ENCODE measurements at places on chromosomes 1 and 21.

- DNase-seq, result no peak
Measured at GRCh38 chr1:151043163-151043562, 4.4 kb upstream of the C1orf56 start.

- peak; percentile 49 for DNase-seq
Measured at GRCh38 chr1:64019818-64020217, 183.6 kb upstream of the UBE2U start.

GRCh38 chr1:89022167-89022959 lies at the start of gene GBP3:
Gene GBP3, minus strand, starts transcription at chr1:89022866. Its CDS starts 2,145 bp downstream, at chr1:89020721.
- DNase-seq, result peak; percentile 35

GRCh38 chr1:198641966-198642668 lies 3.3 kb downstream of the PTPRC start:
- DNase-seq, result no peak

DNA sequence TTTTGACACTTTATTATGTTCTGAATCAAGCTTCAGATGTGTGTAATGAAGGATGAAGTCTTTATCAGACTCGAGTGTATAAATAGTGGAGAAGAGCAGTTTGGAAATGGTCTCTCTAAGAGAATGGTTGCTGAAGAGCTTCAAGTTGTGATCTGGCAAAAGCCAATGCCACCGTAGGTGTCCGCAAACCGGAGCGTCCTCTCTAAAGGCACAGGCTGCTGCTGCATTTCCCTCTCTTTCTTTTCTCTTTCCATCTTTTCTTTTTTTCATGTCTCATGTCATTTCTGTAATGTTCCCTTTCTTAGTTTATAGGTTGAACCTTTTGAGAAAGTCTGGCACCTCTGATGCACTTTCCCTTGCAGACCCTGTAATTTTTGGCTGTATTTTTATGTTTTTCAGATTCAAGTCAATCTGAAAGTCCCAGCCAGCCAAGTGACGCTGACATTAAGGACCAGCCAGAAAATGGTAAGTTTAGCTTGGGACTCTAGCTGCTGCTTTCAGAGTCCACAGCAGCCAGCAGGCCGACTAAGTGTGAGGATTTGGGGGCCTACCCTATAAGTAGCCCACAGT lies 194.8 kb downstream of the NFIA start:
- DNase-seq, result no peak

GRCh38 chr1:82565146-82565545 lies 764.4 kb downstream of the ADGRL2 start:
- peak; percentile 49 for DNase-seq

DNA sequence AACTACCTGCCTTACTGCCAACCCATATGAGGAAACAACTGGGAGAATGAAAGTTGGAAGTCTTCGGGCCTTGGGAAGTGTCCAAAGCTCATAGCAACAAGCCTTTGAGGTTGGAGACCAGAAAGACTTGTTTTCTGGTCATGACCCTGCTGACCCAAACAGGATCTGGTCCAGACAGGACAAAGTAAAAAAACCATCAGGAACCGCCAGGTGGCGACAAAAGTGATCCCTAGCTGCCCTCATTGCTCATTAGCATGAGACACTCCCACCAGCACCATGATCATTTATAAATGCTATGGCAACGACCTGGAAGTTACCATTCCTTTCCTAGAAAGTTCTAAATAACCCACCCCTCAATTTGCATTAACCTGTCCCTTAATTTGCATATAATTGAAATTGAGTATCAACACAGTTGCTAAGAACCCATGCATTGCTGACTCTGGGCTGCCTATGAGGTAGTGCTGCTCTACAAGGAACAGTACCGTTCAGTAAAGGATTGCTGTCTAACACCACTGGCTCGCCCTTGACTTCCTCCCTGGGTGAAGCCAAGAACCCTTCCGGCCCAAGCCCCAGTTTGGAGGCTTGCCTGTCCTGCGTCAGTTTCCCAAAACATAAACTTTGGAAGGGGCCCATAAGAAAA lies 89.0 kb downstream of the URB2 start:
- DNase-seq, result no peak

DNA sequence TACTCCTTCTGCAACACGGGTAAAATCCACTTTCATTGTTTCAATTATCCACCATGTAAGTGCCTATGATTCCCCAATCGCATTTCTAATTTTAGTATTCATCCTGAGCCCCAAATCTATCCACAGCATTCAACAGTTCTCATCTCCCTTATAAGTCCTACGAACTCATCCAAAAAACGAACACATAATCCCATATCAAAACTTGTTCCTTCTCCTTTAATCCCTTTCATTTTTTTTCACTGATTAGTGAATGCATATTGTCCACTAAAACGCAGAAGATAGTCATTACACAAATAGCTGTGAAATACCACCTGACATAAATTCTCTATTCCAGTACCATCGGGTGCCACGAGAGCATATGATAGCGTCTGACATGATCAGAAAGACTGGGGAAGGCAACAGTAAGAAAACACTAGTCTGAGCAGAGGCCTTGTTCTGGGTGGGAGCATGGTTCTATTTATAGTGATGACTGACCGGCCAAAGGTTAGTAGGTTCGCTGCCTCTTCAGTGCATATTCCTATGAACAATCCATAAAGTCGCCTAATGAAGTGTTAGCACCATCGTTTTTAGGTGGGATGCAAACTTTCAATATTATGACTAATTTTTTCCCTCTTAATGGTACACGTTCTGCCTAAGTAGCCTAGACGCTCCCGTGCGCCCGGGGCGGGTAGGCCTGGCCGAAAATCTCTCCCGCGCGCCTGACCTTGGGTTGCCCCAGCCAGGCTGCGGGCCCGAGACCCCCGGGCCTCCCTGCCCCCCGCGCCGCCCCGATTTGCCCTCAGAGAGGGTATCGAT lies 648 bp downstream of the ATP5PF start:
- DNase-seq, result peak; percentile 21

DNA sequence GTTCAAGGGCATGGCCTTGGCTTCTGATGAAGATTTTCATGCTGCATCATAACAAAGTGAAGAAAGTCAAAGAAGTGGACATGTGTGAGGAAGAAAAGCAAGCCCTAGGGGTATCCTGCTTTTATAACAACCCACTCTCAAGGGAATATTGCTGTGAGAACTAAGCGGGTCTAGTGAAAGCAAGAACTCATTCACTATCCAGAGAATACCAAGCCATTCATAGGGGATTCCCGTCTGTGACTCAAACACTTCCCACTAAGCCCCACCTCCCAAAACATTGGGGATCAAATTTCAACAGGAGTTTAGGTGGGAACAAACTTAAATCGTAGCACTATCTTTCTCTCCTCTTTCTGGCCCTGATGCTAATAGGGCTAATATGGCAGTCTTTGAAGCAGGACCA lies 98.5 kb upstream of the CTTNBP2NL start:
- no peak for DNase-seq

DNA sequence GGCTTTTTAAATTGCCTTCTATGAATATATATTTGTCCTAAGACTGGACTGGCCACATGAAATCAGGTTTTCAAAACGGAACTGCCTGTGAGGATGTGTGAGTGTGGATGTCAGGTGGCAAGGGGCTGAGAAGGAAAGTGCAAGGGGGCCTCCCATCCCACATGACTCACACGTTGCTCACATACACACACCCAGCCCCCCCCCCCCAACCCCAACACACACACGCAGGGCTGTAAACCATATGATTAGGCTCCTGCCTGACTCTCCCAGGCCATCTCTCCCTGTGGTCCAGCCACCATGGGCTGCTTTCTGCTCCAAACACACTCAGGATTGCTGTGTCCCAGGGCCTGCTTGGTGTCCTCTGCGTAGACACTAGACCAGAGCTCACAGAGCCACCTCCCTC lies 22.4 kb downstream of the DEGS1 start:
- peak; percentile 25 for DNase-seq

DNA sequence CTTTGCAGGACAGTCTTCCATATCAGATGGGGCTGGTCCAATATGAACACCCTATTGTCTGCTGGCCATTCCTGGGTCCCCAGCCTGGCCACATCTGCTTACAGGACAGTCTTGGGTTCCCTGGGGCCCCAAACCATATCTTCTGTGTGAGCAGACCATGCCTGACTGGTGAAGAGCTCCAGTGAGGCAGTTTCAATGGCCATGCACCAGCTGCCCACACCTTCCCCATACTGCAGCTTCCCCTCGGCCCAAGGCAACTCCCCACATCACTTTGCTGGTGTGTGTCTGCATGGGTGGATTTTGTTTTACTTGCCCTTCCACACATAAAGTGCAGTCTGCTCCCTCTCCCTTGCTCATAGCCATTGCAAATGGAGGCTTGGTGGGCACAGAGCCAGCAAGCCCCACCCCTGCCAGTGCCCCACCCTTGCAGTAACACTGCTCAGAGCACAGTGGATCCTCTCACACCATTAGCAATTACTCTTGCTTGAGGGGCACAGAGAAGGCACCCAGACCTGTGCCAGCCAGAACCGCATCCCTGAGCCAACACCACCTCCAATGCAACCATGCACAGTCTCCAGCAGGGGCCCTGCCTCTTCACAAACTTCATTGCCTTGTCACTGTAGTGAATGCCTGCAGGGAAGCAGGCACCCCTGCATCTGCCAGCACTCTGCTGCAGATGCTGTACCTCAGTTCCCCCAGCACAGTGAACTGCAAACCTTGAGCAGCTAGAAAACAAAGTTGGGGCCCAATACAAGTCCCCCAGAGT lies 474.5 kb upstream of the BEND5 start:
- DNase-seq, result no peak

DNA sequence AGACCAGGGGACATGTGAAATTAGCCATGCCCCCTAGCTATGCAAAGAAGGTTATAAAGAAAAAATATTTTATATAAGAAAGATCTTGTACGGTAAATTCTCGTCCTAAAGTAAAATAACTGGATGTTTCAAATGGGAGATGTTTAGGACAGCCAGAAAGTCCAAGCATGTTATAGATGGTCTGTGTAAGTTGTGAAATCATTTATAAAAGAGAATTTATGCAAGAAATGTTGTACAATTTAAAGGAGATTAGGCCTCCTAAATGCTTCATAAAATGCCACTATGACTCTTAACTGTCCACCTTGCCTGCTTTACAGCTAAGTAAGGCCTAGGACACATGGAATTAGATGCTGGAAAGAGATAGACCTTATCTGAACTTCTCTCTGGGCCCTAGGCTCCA lies 118.1 kb upstream of the POGK start:
- no peak for DNase-seq

GRCh38 chr1:36768486-36769178 lies 265.7 kb downstream of the GRIK3 start:
- no peak for DNase-seq

GRCh38 chr1:96840396-96840795 lies 118.8 kb downstream of the PTBP2 start:
- peak; percentile 66 for DNase-seq

GRCh38 chr1:151243683-151244216 lies 10.8 kb upstream of the PSMD4 start:
- no peak for DNase-seq

DNA sequence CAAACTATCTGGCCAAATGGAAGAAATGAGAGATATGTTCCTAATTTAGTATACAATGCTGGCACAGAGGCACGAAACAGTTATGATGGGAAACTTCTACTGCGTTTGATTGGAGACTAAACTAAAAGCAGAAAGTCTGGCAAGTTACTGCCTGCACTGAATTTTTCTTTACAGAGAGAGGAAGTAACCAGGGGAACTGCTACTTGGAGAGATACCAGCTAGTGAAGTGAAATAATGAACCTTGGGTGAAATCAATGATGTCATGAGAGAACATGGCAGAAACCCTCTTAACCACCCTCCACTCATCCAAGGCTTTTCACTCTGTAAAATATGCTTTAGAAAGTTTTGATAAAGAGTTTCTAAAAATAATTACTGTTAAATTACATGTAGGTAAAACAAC lies 29.3 kb downstream of the NIBAN1 start:
- DNase-seq, result no peak

- no peak for DNase-seq
Measured at GRCh38 chr1:159861218-159861617, 1.2 kb downstream of the VSIG8 start.

GRCh38 chr1:5250336-5250735 lies 595.9 kb downstream of the AJAP1 start:
- no peak for DNase-seq

DNA sequence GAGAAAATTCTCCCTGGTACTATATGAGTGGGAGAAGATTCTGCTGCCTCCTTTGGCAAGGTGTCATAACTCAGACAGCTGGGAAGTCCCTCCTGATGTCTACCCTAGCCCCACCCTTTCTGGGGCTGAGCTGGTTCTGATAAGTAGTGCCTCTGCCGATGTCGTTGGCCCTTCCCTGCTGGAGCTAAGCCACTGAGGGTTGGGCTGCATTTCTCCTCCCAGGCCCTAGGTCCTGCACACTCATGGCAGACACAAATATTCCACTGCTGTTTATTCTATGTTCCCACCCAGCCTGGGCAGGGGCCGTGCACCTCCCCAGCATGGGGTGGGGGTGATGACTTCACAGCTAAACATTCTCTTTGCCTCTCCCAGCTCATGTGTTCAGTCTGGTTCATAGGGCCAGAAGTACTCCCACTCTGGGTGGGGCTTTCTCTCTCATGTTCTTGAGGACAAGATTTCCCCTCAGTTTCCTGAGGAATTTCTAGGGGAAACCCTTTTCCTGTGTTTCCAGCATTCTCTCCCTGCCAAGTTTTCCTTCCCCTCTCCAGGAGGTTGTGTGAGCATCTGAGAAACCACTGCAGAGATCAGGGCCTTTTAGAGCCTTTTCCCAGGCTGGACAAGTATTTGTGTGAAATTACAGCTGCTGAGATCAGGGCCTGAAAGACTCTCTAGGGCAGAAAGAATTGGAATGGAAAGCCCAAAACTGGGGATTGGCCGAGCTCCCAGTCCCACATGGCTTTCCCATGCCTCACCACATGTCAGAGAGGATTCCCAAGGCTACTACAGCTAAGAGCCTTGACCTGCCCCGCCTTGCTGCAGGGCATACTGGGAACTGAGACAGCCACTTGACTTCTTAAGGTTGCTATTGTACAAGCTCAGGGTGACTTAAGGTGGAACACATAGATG lies 66.2 kb downstream of the ATP2B4 start:
- peak; percentile 96 for DNase-seq
